Epithelial cell of alveolus of lung (primary cell): ENCODE measurements at places on chromosomes 7 and 10. TPM values are rescaled to one million over a fixed set of nuclear protein-coding genes. Genes with fewer than 3 reads are reported as not detected.

SLC26A3 gene
- not detected in 2 replicates for total RNA-seq

GNAT3 gene
- 0.16 TPM in 1 of 2 replicates, not detected in the other for total RNA-seq

EPDR1 gene
- total RNA-seq = 4.6 and 11.4 TPM in 2 replicates

OR13A1 gene
- 0.08 TPM in 1 of 2 replicates, not detected in the other for total RNA-seq

SPDYE2 gene
- not detected in 2 replicates for total RNA-seq

OR9A2 gene
- total RNA-seq = not detected in 2 replicates

CDK13 gene
- total RNA-seq = 35.4 and 55.7 TPM in 2 replicates

SLC18A2 gene
- total RNA-seq = not detected in 2 replicates

OR2A7 gene
- 0.13 and 0.56 TPM in 2 replicates for total RNA-seq

CELF2 gene
- total RNA-seq = 3.5 and 10.3 TPM in 2 replicates

HSPA12A gene
- 3.0 and 5.2 TPM in 2 replicates for total RNA-seq

PAX4 gene
- not detected in 2 replicates for total RNA-seq

OR6V1 gene
- total RNA-seq = not detected in 2 replicates

IGFBP3 gene
- total RNA-seq = 34.3 and 660 TPM in 2 replicates

CHAT gene
- total RNA-seq = not detected in 2 replicates

CHST3 gene
- 10.3 and 10.9 TPM in 2 replicates for total RNA-seq

KLF14 gene
- 0.13 TPM in 1 of 2 replicates, not detected in the other for total RNA-seq

PPP1R17 gene
- not detected in 2 replicates for total RNA-seq

SLC26A5 gene
- not detected in 2 replicates for total RNA-seq

RGS10 gene
- 94.4 and 146 TPM in 2 replicates for total RNA-seq

CUZD1 gene
- 0.08 and 0.13 TPM in 2 replicates for total RNA-seq

NRF1 gene
- 10.6 and 18.0 TPM in 2 replicates for total RNA-seq

LIPM gene
- total RNA-seq = not detected in 2 replicates

FRG2B gene
- not detected in 2 replicates for total RNA-seq

CPA4 gene
- total RNA-seq = 1.8 and 3.1 TPM in 2 replicates
